ENCODE measurements at places on chromosomes 12 and 14. TPM values are rescaled to one million over a fixed set of nuclear protein-coding genes. Genes with fewer than 3 reads are reported as not detected.

Gene SLC2A14
- total RNA-seq, result not detected

Gene TPH2
- not detected for total RNA-seq

Gene SGPP1
- total RNA-seq, result 46.0 TPM

Gene SIX1
- total RNA-seq, result 8.4 TPM

Gene PPP1R13B
- 1.4 TPM for total RNA-seq

Gene PLA2G1B
- total RNA-seq, result not detected

Gene KRT82
- total RNA-seq, result not detected

Gene TMEM30B
- not detected for total RNA-seq

Gene RDH12
- total RNA-seq, result not detected

Gene RPS6KA5
- 4.6 TPM for total RNA-seq

Gene C12orf54
- total RNA-seq, result not detected

Gene PZP
- total RNA-seq, result not detected

Data from NCI-H460 (cell line).